Foreskin keratinocyte (primary cell): ENCODE measurements at places on chromosomes 7 and 10.

- no peak for DNase-seq
These were observed 213.1 kb upstream of the FRMD4A start for GRCh38 chr10:14543904-14544210.

DNA sequence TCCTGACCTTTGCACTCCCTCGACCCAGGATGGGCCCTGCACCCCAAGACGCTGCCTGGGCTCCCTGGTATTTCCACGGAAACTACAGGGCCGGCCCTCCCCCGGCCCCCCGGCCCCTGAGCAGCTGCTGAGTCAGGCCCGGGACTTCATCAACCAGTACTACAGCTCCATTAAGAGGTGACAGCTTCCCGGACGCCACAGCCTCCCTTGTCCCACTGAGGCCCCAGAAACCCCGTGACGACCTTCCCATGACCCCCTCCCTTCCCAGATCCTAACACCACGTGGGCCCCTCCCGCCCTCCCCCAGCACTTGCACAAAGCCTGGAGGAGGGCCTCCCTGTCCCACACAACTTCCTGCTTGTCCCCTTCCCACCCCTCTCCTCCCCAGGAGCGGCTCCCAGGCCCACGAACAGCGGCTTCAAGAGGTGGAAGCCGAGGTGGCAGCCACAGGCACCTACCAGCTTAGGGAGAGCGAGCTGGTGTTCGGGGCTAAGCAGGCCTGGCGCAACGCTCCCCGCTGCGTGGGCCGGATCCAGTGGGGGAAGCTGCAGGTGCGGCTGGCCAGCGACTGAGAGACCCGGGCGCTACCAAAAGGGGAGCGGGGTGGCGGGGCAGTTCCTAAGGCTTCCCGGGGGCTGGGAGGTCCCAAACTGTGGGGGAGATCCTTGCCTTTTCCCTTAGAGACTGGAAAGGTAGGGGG lies 5.7 kb downstream of the NOS3 start:
- no peak for DNase-seq

- peak; percentile 19 for DNase-seq
These were observed 19.1 kb upstream of the TPK1 start for GRCh38 chr7:144854839-144855424.

- peak; percentile 89 for DNase-seq
These were observed 6.9 kb upstream of the HYCC1 start for GRCh38 chr7:23020742-23021401.

DNA sequence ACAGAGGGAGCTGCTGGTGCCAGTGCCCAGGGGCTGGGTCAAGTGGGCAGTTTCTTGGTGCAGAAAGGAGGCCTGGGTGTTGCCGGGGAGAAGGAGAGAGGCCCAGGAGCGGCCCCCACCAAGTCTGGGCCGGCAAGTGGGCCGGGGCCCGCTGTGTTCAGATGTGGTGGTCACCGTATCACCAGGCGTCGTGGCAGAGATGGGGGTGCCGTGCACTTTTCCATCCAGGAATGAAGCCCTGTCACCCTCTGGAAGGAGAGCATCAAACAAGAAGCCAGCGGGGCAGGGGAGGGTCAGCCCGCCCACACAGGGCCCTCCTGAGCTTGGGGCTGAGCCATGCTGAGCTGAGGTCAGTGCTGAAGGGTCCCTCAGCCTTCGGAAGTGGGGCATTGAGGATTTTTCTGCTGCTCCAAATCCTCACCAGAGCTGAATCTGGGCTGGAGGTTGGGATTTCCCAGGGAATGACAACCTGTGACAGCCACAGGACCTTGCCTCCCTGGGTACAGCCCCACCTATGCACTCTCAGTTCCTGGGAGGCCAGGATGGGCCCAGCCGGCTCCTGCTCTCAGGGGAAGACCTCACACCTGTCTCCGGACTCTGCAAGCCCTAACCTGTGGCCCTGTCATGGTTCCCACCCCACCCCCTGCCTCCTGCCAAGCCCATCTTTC lies 27.9 kb upstream of the INPP5A start:
- DNase-seq, result no peak

- peak; percentile 52 for DNase-seq
These were observed at the start of gene INTS15 for GRCh38 chr7:6589829-6590644. Gene INTS15, plus strand, starts transcription at chr7:6590021. Its CDS starts 263 bp downstream, at chr7:6590284.

DNA sequence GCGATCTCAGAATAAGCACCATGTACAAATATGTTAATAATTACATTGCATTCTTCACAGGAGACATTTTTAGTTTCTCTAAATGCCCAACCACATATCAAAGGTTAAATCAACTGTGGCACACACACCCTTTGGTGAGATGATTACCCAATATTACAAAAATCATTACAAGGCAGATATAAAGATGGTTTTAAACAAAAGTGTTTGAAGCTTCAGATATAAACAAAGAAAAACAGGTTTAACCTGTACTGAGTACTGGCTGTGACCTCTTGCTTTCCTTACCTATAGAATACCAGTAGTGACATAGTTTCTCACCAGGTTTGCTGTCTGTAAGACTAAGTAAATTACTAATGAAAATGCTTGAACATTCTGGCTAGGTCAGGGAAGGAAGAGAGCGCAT lies 360.0 kb upstream of the IGFBP3 start:
- peak; percentile 33 for DNase-seq
